ENCODE measurements at places on chromosomes 1 and 21.

GRCh38 chr21:27419153-27419552 is 452.3 kb upstream of the ADAMTS5 start:
- DNase-seq, result no peak

DNA sequence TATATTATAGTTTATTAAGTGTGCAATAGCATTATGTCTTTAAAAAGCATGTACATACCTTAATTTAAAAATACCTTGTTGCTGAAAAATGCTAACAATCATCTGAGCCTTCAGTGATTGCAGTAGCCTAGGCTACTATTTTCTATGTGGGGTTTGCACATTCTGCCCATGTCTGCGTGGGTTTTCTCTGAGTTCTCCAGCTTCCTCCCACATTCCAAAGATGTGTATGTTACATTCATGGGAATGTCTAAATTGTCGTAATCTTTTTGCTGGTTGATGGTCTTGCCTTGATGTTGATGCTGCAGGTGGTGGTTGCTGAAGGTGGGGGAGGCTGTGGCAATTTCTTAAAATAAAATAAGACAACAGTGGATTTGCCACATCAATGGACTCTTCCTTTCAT is 12.5 kb downstream of the AADACL3 start:
- DNase-seq, result no peak

DNA sequence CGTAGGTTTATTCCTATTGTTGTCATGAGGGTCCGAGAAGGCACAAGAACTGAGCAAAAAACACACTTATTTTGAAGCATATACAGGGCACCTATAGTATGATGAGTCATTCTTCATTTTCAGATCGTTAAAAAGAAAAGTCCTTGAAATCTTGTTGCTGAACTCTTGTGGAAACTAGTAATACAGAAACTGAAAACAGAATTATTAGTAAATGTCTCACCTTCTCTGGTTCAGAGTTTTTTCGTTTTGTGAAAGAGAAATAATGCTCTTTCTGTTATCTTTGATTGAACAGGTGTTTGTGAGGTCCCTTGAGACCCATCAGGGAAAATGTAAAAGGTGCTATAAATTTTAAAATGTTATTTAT is 102.0 kb upstream of the COA6 start:
- no peak for DNase-seq

DNA sequence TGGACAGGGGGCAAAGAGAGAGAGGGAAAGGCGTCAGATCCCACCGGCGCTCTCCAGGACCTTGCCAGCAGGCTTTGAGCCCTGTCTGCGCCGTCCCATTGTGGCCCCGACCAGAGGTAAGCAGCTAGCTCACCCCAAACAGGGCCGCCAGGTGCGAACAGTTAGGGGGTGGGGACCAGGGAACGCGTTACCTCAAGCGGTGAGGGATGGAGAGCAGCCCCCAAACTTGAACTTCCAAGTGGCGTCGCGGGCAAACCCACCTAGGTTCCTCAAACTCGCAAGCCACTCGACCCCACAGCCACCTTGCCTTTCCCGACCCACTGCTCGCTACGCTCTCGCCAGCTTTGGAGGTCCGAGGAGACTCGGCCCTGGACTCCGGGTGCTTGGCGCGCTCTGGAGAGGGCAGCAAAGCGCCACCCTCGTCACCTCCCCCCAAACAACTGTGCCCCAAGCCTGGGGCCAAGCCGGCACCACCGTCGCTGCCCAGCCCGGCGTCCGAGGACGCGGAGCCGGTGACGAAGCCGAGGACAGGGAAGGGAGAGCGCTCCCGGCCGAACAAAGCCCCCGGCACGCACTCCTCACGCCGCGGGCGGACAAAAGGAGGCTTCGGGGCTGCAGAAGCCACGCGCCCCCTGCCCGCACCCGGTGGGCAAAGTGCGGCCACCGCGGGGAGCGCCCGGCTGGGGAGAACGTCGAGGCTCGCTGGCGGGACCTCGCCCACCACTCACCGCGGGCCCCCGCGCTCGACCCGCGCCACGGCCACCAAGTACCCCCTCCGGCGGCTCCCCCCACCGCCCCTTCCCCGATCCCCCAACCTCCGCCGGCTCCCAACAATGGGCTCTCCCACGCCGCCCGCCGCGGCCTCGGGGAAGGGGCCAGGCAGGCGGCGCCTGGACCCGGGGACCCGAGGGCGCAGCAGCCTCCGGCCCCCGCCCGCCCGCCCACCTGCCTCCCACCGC is 976 bp downstream of the SSBP3 start:
- no peak for DNase-seq

DNA sequence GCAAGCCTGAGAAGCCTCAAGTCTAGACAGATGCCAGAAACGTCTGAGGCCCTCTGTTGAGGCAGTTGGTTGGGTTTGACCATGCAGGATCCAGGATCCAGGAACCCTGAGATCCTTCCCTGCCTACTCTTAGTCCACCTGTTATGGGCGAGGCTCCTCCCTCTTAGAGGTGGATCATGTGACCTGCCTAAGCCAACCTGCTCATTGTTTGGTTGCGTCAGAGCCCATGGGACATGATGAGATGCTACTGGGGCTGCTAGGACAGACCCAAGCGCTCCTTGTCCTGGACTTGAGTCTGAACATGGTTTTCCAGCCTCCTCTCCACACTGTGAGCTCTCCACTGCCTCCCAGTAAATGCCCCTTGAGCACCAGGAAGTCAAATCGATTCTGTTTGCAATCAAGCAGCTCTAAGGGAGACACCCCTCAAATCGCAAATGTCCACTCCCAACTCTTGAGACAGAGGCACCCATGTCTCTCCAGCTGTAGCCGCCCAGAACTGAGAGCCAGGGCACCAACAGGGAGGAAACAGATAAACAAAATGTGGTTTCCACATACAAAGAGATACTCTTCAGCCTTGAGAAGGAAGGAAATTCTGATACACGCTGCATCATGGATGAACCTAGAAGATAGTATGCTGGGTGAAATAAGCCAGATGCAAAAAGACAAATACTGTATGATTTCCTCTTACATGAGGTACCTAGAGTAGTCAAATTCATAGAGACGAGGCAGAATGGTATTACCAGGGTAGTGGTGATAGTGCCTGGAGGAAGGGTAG is 31.7 kb upstream of the WNT4 start:
- no peak for DNase-seq

- DNase-seq, result no peak
Observed at GRCh38 chr1:165073185-165074007, 283.1 kb downstream of the LMX1A start.
